ENCODE measurements at places on chromosomes 1 and 21.

DNA sequence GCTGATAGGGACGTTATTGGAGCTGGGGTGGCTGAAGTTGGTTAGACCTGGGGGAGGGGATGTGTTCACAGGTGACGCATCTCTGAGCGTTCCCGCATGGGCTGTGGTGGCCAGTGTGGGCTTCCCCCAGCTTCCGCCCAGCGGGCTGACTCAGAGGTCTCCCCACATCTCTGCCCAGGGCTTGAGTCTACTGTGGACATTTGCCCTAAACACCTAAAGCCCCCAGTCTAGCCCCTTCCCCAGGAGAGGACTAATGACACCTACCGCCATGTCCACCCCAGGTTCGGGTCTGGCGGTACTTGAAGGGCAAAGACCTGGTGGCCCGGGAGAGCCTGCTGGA is 2.0 kb downstream of the AGRN start:
- no peak for DNase-seq

DNA sequence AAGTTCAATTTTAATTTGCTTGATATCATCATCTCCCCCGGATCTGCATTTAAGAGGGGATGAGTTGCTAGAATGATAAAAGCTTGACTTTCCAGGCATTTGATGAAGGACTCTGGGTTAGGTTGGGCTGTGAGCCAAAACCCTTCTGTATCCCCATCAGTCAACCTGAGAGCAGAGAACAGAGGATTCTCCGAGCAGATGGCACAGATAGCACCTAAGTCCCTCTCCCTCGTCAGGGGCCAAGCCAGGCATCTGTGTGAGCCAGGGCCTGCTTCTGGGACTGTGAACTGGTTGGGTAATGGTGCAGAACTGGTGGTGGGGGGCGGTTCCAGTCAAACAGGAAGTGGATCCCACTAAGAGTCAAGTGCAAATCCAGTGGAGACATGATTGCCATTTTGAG is 205.8 kb downstream of the TNR start:
- no peak for DNase-seq

GRCh38 chr21:42685036-42685435 is 31.6 kb downstream of the PDE9A start:
- no peak for DNase-seq

GRCh38 chr1:197917805-197918651 is 856 bp downstream of the LHX9 start:
- DNase-seq = no peak

GRCh38 chr21:45339421-45340402 is 52.0 kb upstream of the POFUT2 start:
- DNase-seq = no peak

DNA sequence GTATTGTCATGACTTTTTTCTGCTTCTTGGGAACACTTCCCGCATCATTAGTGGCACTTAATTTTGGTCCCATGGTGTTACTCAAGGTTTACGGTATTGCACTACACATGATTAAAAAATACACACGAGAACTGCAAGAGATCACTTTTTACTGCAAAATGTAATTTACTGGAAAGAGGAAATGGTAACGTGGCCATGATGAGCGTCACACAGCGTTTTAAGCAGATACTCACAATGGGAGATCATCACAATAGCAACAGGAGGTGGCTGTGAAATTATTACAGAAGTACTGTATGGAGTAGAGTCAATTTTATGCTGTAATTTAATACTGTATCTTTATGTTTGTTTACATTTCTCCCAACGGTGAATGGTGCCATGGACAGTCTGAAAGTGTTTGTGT is 1510.3 kb downstream of the AMY1C start:
- no peak for DNase-seq

- no peak for DNase-seq
Observed at GRCh38 chr1:154193821-154194220, 1.9 kb upstream of the TPM3 start.

- DNase-seq = no peak
Observed at GRCh38 chr1:65615859-65616258, 176.8 kb upstream of the PDE4B start.

DNA sequence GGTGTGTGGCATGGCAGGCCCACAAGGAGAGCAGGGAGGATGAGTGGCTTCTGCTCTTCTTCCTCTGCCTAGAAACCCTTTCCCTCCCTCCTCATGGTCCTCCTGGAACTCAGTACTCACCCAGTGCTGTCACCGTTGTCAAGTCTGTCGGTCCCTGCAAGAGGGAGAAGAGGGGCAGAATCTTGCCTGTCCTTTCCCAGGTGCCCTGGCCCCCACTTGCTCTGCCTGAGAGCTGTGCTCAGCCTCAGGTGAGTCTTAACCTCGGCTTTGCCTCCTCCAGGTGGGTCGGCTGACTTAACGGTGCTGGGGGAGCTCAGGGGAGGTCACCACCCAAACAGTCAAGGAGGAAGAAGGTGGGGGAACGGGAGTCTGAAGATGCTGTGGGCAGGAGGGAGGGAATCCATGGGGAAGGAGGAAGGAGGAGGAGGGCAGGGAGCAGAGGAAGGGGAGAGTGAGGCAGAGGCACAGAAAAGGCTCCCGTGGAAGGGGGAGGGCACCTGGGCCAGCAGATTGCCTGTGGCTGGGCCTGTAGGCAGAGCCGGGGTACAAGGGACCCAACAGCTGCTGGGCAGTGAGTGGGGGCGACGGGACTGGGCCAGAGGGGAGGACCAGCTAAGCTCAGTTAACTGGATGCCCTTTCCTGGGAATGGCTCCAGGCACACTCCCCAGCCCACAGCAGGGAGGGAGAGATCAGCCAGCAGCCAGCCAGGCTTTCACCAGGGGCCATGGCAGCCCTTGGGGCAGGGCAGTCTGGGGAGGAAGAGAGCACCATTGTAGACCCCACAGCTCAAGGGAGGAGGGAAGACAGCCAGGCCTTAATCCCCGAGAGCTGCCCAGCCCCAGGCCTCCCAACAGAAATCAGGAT is 26.3 kb downstream of the CTNNBIP1 start:
- no peak for DNase-seq

DNA sequence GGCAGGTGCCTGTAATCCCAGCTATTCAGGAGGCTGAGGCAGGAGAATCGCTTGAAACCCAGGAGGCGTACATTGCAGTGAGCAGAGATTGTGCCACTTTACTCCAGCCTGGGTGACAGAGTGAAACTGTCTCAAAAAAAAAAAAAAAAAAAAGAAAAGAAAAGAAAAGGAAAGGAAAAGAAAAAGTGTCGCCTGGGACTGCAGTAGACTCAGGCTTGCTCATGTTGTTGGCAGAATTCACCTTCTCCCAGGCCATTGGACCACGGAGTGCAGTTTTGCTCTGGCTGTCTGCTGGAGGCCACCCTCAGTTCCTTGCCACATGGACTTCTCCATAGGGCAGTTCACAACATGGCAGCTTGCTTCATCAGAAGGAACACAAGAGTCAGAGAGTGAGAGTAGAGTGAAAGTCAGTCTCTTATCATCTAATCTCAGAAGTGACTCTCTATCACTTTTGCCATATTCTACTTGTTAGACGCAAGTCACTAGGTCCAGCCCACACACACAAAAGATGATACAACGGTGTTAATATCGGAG is 29.2 kb downstream of the BCAS2 start:
- no peak for DNase-seq

GRCh38 chr1:214010717-214011116 is 22.9 kb downstream of the PROX1 start:
- DNase-seq = no peak

DNA sequence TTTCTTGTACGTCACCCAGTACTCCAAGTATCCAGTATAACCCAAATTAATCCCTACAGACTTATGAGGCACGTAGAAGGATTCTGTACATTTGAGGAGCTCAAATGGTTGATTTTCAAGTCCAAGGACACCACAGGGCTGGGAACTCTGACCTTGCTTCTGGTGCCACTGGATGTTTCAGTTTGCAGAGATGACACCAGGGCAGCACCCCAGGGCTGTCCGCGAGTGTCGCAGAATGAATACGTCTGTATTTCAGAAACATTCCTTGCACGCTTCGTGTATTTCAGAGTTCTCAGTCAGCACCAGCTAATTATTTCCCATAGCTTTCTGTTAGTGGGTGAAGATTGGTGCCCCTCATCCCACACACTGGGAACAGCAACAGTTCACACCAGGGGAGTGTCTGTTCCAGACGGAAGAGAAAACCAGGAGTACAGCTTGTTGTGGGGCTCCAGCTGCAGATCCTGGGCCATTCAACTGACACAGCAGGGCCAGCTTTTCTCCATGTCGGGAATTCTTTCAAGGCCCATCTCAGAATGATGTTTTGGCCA is 159.2 kb downstream of the RHOU start:
- DNase-seq = no peak

DNA sequence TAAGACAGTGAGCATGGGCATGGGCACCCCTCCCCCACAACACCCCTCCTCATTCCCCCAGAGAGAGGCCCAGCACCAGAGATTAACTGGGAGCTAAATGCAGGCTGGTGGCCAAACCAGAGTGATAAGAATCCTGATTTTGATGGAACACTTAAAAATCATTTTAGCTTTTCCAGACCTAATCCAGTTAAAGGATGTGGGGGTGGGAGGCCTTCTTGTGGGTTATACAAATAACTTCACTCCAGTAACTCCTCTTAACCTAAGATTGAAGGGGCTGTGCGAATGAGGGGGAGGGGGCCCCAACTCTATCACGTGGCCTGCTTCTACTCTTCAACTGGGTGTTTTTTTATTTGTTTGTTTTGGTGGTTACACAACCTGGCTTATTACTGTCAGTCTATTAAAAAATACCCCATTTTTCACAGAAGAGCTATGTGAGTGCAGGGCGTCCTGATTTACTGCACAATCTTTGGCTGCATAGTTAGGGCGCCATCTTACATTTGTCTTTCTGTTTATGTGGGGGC is 398.1 kb upstream of the LYPLAL1 start:
- no peak for DNase-seq

GRCh38 chr1:6513320-6513801 is 21.9 kb upstream of the PLEKHG5 start:
- DNase-seq = no peak

DNA sequence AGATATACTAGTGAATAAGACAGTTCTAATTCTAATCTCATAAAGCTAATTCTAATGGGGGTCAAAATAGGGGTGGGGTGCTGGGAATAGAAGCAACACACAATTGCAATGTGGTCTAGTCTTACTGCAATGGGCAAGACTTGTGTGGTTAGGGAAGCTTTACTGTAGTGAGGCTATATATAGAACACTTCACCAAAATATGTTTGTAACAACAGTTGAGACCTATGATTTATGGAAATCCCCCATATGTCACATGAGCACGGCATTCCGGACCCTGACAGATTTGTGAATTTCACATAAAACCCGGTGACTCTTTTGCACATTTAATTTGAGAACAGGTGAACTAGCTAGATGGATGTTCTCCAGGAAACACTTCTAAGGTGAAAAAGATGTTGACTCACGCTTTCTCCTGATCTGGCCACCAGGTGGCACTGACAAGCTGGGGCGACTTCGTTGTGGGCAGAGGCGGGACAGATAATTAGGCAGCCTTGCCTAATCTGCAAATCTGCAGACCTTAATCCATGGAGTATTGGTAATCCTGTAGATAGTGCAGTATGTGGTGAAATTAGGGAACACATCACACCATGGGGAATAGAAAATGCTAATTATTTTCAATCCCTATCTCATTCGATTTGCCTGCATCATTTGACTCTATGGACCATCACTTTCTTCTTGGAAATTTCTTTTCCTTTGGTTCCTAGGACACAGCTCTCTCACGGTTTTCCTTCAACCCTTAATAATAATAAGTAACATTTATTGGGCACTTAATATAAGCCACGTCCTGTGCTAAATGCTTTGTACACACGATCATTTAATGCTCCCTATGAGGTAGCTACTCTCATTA is 37.7 kb downstream of the KIAA0040 start:
- DNase-seq = peak; percentile 72

GRCh38 chr1:211543025-211543424 is 35.9 kb downstream of the SLC30A1 start:
- no peak for DNase-seq

- no peak for DNase-seq
Observed at GRCh38 chr1:25563330-25564215, 20.2 kb downstream of the LDLRAP1 start.

DNA sequence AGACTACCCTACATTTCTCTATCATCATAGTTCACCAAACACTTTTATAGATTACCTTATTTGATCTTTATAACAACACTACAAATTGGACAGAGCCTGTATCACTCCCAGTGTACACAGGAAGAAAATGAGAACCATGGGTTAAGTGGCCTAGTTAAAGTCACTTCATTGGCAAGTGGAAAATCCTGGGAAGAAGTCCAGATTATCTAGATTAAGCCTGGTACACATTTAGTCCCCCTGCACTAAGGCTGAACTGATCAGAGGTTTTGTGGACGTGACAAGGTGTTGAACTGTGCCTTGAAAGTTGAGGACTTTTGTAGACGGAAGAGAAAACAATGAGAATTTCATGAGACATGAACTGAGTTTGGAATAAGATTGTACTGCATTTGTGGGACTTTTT is 7.5 kb upstream of the USH2A start:
- no peak for DNase-seq

DNA sequence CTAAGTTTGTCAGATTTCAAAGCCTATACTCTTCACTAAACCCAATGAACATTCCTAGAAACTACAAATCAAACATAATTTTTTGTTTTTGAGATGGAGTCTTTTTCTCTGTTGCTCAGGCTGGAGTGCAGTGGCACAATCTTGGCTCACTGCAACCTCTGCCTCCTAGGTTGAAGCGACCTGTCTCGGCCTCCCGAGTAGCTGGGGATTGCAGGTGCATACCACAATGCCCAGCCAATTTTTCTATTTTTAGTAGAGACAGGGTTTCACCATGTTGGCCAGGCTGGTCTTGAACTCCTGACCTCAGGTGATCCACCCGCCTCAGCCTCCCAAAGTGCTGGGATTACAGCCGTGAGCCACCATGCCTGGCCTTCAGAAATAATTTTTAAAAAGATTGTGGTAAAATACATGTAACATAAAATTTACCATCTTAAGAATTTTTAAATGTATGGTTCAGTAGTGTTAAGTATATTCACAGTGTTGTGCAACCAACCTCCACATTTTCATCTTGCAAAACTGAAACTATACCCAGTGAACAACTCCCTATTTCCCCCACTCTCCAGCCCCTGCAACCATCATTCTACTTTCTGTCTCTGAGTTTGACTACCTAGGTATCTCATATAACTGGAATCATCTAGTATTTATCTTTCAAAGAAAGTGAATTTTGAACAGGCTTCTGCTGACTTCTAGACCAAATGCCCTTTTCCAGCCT is 2.7 kb upstream of the CFAP141 start:
- DNase-seq = no peak

GRCh38 chr1:228226956-228227791 is 19.3 kb downstream of the OBSCN start:
- no peak for DNase-seq

- DNase-seq = no peak
Observed at GRCh38 chr1:34603594-34603993, 151.3 kb upstream of the GJB5 start.

DNA sequence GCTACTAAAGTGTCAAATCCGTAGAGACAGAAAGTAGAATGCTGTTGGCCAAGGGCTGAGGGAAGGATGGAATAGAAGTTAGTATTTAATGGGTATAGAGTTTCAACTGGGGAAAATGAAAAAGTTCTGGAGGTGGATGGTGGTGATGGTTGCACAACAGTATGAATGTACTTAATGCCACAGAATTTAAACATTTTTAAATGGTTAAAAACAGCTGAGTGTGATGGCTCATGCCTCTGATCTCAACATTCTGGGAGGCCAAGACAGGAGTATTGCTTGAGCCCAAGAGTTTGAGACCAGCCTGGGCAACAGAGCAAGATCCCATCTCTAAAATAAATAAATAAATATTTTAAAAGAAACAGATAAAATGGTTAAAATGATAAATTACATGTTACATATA is 44.5 kb downstream of the PIK3R3 start:
- no peak for DNase-seq

GRCh38 chr1:193176113-193176512 is 10.3 kb downstream of the B3GALT2 start:
- DNase-seq = no peak

- no peak for DNase-seq
Observed at GRCh38 chr1:172394141-172394751, 26.2 kb upstream of the C1orf105 start.

All from T-helper 17 cell (primary cell).